ENCODE measurements at places on chromosomes 11 and 22. TPM values are rescaled to one million over a fixed set of nuclear protein-coding genes. Genes with fewer than 3 reads are reported as not detected.

GRCh38 chr22:42939451-42939881, 75.5 kb downstream of the PACSIN2 start:
- DNase-seq = no peak
- no peaks in the 10 kb centered on the region for H3K36me3 ChIP-seq
- H3K27me3 ChIP-seq = no peaks in the 10 kb centered on the region
- H3K27ac ChIP-seq = peak overlapping the region; percentile 80

DNA sequence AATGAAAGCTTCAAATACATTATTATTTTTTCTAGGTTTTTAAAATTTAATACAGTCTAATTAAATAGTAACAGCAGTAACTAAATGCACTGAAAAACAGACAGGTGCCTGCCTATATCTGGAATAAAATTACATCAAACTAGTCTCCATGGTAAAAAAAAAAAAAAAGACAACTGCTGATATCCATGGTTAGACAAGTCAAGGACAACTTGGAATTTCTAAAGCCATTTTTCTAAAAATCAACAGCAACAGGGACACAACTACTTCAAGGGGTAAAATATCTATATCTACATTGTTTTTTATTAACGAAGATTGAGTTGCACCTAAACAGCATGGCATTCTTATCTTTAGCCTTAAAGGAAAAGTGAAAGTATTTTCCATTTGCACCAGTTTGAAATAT, 74.7 kb upstream of the VPREB1 start:
- no peak overlapping the region for H3K27ac ChIP-seq
- H3K36me3 ChIP-seq = no peaks in the 10 kb centered on the region
- peaks cover 7% of the 10 kb centered on the region for H3K27me3 ChIP-seq
- no peaks in the 10 kb centered on the region for H3K4me1 ChIP-seq
- no peak for DNase-seq

DNA sequence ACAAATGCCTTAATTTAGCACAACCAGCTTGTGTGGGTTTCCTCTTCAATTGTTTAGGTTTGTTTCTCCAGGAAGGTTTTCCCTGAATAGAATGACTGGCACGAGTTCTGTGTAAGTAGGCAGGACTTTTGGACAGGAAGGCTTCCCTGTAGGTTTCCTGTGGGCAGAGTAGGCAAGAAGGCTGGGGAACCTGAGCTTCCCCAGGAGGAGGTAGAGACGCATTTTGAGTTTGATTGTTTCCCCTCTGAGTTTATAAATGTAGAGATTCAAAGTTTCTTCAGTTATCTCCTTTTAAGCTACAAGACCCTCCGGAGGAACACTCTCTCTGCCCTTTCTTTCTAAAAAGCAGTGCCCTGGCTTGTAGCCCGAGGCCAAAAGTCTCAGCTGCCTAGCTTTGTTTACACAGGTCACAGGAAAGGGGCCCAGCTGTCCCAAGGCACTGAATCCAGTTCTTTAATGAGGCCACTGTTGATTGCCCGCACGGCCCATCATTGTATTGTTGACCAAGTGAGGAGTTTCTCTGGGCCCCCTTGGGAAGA, 66.6 kb upstream of the RDX start:
- DNase-seq = no peak
- no peak overlapping the region for H3K4me3 ChIP-seq
- peaks cover 4% of the 10 kb centered on the region for H3K4me1 ChIP-seq
- H3K36me3 ChIP-seq = no peaks in the 10 kb centered on the region
- H3K27me3 ChIP-seq = no peaks in the 10 kb centered on the region
- H3K27ac ChIP-seq = no peak overlapping the region

DNA sequence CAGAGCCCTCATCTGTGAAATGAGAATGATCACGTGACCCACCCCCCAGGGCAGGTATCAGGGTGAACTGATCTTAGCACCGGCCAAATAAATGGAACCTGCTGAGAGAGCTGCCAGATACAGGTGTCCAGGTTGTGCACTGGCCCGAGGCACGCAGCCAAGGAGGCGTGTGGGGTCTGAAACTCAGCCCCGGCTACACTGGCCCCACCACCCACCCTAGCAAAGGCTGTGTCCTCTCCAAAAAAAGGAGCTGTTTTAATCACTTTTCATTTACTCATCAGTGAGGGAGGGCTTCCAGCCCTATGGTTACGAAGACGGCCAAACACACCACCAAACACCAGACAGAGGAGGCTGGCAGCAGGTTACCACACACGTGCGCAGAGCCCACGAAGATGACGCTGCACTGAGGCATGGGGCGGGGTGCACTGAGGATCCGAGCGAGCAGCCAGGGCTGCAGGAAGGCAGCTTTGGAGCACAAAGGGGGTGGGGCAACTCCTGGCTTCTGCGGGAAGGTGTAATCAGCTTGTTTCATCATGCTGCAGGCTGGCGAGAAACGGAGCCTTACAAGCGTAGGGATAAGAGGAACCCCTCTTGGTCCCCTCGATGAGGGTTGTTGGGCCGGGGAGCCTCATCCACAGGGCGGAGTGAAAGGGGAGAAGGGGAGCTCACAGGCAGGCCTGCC, 19.5 kb upstream of the SLC22A12 start:
- no peak for DNase-seq
- peaks cover 6% of the 10 kb centered on the region for H3K27me3 ChIP-seq
- H3K27ac ChIP-seq = no peak overlapping the region
- no peaks in the 10 kb centered on the region for H3K36me3 ChIP-seq
- H3K4me1 ChIP-seq = peaks cover 3% of the 10 kb centered on the region
- no peak overlapping the region for H3K4me3 ChIP-seq

ANO1 gene
- 0.14 TPM for total RNA-seq

DNA sequence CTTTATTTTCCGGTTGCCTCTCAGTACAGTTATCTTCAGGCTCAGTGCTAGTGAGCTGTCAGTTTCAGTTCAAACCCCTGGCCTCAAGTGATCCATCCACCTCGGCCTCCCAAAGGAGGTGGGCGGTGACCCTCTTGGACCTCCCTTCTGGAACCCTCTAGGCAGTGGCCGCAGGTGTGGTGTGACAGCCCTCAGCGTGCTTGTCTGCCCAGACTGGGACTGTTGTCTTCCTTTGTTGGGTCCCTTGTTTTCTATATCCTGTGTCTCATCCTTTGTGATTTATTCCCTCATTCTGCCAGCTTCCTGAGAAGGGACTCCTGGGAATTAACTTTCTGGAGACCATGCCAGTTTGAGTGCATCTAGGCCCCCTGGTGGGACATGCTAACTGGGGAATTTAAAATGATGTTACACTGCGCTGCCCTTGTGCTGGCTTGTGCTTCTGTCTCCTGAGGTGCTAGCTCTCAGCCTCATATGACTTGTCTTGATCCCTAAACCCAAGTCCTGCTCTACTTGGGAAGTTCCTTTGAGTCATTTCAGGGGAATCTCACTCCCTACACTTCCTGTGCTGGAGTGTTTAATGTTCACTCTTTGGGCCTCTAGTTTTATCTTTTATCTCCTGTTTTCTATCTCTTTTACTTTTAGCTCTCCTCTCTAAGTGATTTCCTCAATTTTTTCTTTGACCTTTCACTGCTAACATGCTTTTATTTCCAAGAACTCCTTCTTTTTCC, 19.4 kb downstream of the MED15 start:
- no peaks in the 10 kb centered on the region for H3K27me3 ChIP-seq
- H3K27ac ChIP-seq = peak overlapping the region; percentile 74
- peak; percentile 83 for DNase-seq
- no peak overlapping the region for H3K4me3 ChIP-seq

- no peak overlapping the region for H3K27ac ChIP-seq
- H3K36me3 ChIP-seq = no peaks in the 10 kb centered on the region
- DNase-seq = no peak
- peaks cover 4% of the 10 kb centered on the region for H3K27me3 ChIP-seq
- no peaks in the 10 kb centered on the region for H3K4me1 ChIP-seq
- H3K4me3 ChIP-seq = no peak overlapping the region
These were observed 34.8 kb upstream of the TTC12 start for GRCh38 chr11:113279591-113279990.

COPB1 gene
- 236 TPM for total RNA-seq

DNA sequence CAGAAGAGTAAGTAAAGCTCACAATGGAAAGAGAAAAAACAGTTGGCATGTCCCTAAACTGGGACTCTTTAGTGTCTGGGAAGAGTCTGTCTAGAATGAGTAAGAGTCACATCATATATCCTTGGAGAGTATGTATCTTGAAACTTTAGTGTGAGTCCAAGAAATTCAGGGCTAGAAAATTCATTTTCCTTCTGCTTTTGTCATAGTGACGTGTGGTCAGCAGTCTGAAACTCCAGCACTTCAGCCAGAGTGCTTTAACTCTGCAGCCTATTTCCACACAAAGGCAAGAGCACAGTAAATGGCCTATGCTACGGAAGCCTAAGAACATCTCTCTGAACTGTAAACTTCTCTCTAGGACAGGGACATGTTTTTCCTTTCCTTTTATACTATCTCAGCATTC, 174.1 kb downstream of the FAM181B start:
- H3K27ac ChIP-seq = no peak overlapping the region
- DNase-seq = no peak
- H3K4me3 ChIP-seq = no peak overlapping the region
- no peaks in the 10 kb centered on the region for H3K4me1 ChIP-seq
- no peaks in the 10 kb centered on the region for H3K27me3 ChIP-seq

NLRP14 gene
- total RNA-seq = not detected

SMIM38 gene
- not detected for total RNA-seq

DNA sequence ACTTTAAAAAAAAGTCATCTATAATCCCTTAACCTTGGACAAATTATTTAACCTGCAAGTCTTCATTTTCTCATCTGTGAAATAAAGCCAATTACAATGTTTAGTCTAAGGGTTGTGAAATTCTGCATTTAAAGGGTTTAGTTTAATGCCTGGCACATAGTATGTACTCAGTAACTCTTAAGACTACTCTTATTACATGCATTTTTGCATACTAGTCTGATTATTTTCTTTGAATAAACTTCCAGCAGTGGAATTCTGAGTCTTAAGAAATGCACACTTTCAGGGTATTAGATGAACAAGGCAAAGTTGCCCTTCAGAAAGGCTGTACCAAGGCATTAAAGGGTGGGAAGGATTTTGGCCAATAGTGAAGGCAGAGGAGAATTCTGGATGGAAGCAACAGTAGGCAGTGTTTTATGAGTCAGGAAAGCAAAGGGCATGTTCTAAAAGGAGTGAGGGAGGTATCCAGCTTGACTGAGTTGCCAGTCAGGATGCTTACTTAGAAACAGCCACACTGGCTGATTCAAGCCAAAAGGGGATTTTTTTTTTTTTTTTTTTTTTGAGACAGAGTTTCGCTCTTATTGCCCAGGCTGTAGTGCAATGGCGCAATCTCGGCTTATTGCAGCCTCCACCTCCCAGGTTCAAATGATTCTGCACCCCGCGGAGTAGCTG, 50.5 kb downstream of the SWAP70 start:
- H3K27ac ChIP-seq = no peak overlapping the region
- no peak for DNase-seq
- peaks cover 14% of the 10 kb centered on the region for H3K4me1 ChIP-seq
- no peaks in the 10 kb centered on the region for H3K36me3 ChIP-seq
- H3K27me3 ChIP-seq = no peaks in the 10 kb centered on the region

DNA sequence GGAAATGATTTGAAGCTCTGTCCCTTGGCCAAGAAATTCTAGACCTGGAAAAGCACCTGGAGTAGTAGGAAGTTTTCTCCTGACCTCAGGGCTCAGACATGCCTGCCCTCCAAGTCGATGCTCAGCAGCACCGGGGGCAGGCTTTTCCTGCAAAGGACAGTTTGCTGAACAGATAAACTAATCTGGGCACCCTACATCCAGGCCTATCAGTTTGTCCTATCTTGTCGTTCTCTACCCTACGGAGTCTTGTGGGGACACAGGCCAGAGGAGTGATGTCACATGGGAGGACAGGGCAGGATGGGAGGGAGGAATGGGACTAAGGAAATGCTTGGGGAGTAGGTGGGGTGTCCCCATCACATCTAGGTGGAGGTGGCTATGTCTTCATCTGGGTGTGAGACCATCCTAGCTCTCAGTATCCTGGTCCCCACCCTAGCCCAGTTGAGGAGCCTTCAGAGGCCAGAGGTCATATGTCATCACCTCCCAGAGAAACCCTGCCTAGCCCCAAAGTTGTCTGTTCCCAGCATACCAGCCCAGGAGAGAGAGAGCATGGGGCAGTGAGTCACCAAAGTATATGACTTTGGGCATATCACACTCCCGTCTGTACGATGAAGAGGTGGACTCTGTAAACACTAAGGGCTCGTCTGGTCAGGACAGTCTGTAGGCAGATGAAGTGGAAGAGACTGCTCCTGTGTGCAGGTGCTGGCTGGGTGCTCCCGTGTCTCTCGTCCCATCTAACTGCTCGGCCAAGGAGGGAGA, 18.1 kb upstream of the FCHSD2 start:
- H3K36me3 ChIP-seq = no peaks in the 10 kb centered on the region
- H3K4me3 ChIP-seq = no peak overlapping the region
- H3K27ac ChIP-seq = no peak overlapping the region
- peaks cover 25% of the 10 kb centered on the region for H3K4me1 ChIP-seq
- DNase-seq = no peak
- H3K27me3 ChIP-seq = peaks cover 4% of the 10 kb centered on the region

- H3K36me3 ChIP-seq = no peaks in the 10 kb centered on the region
- no peak overlapping the region for H3K27ac ChIP-seq
- no peaks in the 10 kb centered on the region for H3K4me1 ChIP-seq
- no peak overlapping the region for H3K4me3 ChIP-seq
- DNase-seq = no peak
These were observed 213.3 kb downstream of the ETS1 start for GRCh38 chr11:128374026-128374425.

DNA sequence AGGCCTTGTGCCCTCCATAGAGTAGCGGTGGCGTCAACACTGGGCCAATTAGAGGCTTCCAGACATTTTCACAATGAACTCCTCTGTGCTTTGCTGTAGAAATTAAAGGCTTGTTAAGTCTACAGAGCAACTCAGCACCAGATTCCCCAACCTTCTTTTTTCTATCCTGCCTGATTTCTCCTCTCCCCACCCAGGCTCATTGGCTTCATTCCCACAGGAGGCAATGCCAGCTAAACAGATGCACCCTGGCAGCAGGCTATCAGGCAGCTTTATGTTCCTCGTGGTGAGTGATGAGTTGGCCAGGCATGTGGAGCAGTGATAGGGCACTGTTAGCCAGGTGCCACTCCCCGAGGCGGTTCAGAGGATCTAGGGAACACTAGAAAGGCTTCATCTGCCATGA, 4.8 kb downstream of the DIXDC1 start:
- no peaks in the 10 kb centered on the region for H3K27me3 ChIP-seq
- no peaks in the 10 kb centered on the region for H3K36me3 ChIP-seq
- peaks cover 49% of the 10 kb centered on the region for H3K4me1 ChIP-seq
- no peak for DNase-seq

- DNase-seq = no peak
- H3K36me3 ChIP-seq = no peaks in the 10 kb centered on the region
- H3K4me3 ChIP-seq = no peak overlapping the region
- peaks cover 3% of the 10 kb centered on the region for H3K4me1 ChIP-seq
- H3K27me3 ChIP-seq = peaks cover 22% of the 10 kb centered on the region
These were observed 57.5 kb upstream of the SLC22A12 start for GRCh38 chr11:64533501-64533900.

- H3K4me3 ChIP-seq = no peak overlapping the region
- H3K4me1 ChIP-seq = peaks cover 11% of the 10 kb centered on the region
- peaks cover 4% of the 10 kb centered on the region for H3K27me3 ChIP-seq
These were observed 1.8 kb upstream of the TUB start for GRCh38 chr11:8079111-8079675.

- no peaks in the 10 kb centered on the region for H3K4me1 ChIP-seq
- no peaks in the 10 kb centered on the region for H3K27me3 ChIP-seq
- no peak for DNase-seq
- no peak overlapping the region for H3K4me3 ChIP-seq
- H3K36me3 ChIP-seq = no peaks in the 10 kb centered on the region
These were observed 1378.9 kb downstream of the TBC1D22A start for GRCh38 chr22:48141301-48141700.
